ENCODE measurements at places on chromosomes 7 and 10. TPM values are rescaled to one million over a fixed set of nuclear protein-coding genes. Genes with fewer than 3 reads are reported as not detected.

PEX1 gene
- total RNA-seq = 16.6 TPM

ZNF117 gene
- total RNA-seq = 5.8 TPM

GRCh38 chr7:137328373-137329120 is 15.0 kb downstream of the PTN start:
- no peak for DNase-seq
- no peaks in the 10 kb centered on the region for H3K4me1 ChIP-seq
- H3K4me3 ChIP-seq = no peak overlapping the region
- H3K27me3 ChIP-seq = no peaks in the 10 kb centered on the region

TRPV5 gene
- total RNA-seq = not detected

PRR15 gene
- not detected for total RNA-seq

- no peak for DNase-seq
- no peaks in the 10 kb centered on the region for H3K36me3 ChIP-seq
- no peak overlapping the region for H3K27ac ChIP-seq
- H3K4me1 ChIP-seq = peaks cover 63% of the 10 kb centered on the region
- no peak overlapping the region for H3K4me3 ChIP-seq
- H3K27me3 ChIP-seq = no peaks in the 10 kb centered on the region
Measured at GRCh38 chr7:139646566-139646965, 123.1 kb downstream of the CLEC2L start.

Measured in activated CD8-positive, alpha-beta T cell treated with anti-CD3 and anti-CD28 coated beads for 36 hours (primary cell).